ENCODE measurements at places on chromosomes 16 and 17. TPM values are rescaled to one million over a fixed set of nuclear protein-coding genes. Genes with fewer than 3 reads are reported as not detected.

CLDN9 gene
- total RNA-seq = 3.4 TPM

CLEC19A gene
- not detected for total RNA-seq

- H3K27ac ChIP-seq = no peak overlapping the region
- H3K27me3 ChIP-seq = no peaks in the 10 kb centered on the region
- H3K4me3 ChIP-seq = no peak overlapping the region
- H3K4me1 ChIP-seq = peaks cover 8% of the 10 kb centered on the region
Measured at GRCh38 chr17:61076621-61077031, 323.0 kb upstream of the TBX2 start.

DNA sequence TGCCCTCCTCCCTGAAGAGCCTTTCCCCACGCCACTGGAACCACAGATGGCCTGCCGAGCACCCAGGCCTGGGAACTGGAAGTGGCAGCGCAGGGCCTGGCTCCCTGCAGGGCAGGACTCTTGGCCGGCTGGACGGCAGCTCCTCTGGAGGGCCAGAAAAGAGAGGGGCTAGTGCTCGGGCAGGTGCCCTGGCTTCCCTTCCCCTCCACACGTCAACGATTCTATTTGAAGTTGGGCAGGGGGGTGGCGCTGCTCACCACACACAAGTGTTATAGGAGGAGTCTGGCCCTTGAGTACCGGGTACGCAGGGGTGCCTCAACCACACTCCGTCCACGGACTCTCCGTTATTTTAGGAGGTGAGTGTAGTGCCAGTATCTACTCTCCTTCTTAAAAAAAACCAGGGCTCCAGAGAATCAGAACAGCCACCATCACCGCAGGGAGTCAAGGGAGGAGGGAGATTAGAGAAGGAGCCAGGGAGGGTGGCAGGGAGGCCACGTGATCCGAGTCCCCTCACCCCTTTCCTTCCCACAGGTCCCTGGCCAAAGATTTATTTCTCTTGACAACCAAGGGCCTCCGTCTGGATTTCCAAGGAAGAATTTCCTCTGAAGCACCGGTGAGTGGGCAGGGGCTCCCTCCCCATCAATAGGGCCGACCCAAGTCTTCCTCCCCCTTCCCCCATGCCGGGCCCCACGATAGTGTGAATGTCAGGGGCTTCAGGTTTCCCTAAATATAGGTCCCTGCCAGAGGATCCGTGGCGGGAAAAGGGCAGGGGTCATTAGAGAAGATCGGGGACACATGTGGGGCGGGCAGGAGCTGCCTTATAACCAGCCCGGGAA, 1.4 kb upstream of the ALDOA start:
- H3K4me1 ChIP-seq = peaks cover 17% of the 10 kb centered on the region
- peaks cover 18% of the 10 kb centered on the region for H3K36me3 ChIP-seq
- H3K27me3 ChIP-seq = no peaks in the 10 kb centered on the region
- DNase-seq = no peak
- peak overlapping the region; percentile 92 for H3K4me3 ChIP-seq

GAS2L2 gene
- not detected for total RNA-seq

- no peak overlapping the region for H3K27ac ChIP-seq
- no peaks in the 10 kb centered on the region for H3K36me3 ChIP-seq
- peaks cover 16% of the 10 kb centered on the region for H3K4me1 ChIP-seq
Measured at GRCh38 chr16:65828296-65828695, 538.2 kb upstream of the CDH5 start.

GRCh38 chr17:65039336-65039988, 17.1 kb downstream of the GNA13 start:
- H3K36me3 ChIP-seq = peaks cover 28% of the 10 kb centered on the region
- peak overlapping the region; percentile 39 for H3K27ac ChIP-seq
- H3K27me3 ChIP-seq = no peaks in the 10 kb centered on the region
- DNase-seq = no peak
- peak overlapping the region; percentile 8 for H3K4me3 ChIP-seq

- H3K4me3 ChIP-seq = no peak overlapping the region
- no peaks in the 10 kb centered on the region for H3K27me3 ChIP-seq
Measured at GRCh38 chr16:81523387-81524115, 78.9 kb downstream of the CMIP start.

PDXDC1 gene
- 130 TPM for total RNA-seq

- peaks cover 12% of the 10 kb centered on the region for H3K27me3 ChIP-seq
- H3K36me3 ChIP-seq = no peaks in the 10 kb centered on the region
- H3K4me3 ChIP-seq = no peak overlapping the region
- no peaks in the 10 kb centered on the region for H3K4me1 ChIP-seq
- no peak overlapping the region for H3K27ac ChIP-seq
Measured at GRCh38 chr17:31778523-31778922, 80.5 kb downstream of the COPRS start.

- no peak overlapping the region for H3K4me3 ChIP-seq
- peaks cover 43% of the 10 kb centered on the region for H3K4me1 ChIP-seq
- peaks cover 24% of the 10 kb centered on the region for H3K27me3 ChIP-seq
- DNase-seq = no peak
- H3K27ac ChIP-seq = peak overlapping the region; percentile 6
Measured at GRCh38 chr17:45006927-45007461, 38.9 kb upstream of the C1QL1 start.

GRCh38 chr16:75774197-75774596, 47.9 kb upstream of the CPHXL start:
- no peaks in the 10 kb centered on the region for H3K36me3 ChIP-seq
- no peaks in the 10 kb centered on the region for H3K4me1 ChIP-seq
- no peak overlapping the region for H3K4me3 ChIP-seq

GRCh38 chr16:75002474-75002873, 3.6 kb downstream of the ZNRF1 start:
- DNase-seq = no peak
- H3K27me3 ChIP-seq = no peaks in the 10 kb centered on the region
- H3K36me3 ChIP-seq = peaks cover 12% of the 10 kb centered on the region
- peak overlapping the region; percentile 72 for H3K4me3 ChIP-seq

- DNase-seq = no peak
- H3K27ac ChIP-seq = no peak overlapping the region
- no peak overlapping the region for H3K4me3 ChIP-seq
- peaks cover 4% of the 10 kb centered on the region for H3K36me3 ChIP-seq
- peaks cover 8% of the 10 kb centered on the region for H3K4me1 ChIP-seq
Measured at GRCh38 chr17:9169116-9169515, 147.8 kb downstream of the NTN1 start.

GRCh38 chr17:40818343-40818732, 4.1 kb downstream of the KRT10 start:
- H3K27ac ChIP-seq = peak overlapping the region; percentile 92
- peak overlapping the region; percentile 93 for H3K4me3 ChIP-seq
- no peaks in the 10 kb centered on the region for H3K4me1 ChIP-seq
- no peak for DNase-seq
- peaks cover 39% of the 10 kb centered on the region for H3K36me3 ChIP-seq
- peaks cover 10% of the 10 kb centered on the region for H3K27me3 ChIP-seq

DNA sequence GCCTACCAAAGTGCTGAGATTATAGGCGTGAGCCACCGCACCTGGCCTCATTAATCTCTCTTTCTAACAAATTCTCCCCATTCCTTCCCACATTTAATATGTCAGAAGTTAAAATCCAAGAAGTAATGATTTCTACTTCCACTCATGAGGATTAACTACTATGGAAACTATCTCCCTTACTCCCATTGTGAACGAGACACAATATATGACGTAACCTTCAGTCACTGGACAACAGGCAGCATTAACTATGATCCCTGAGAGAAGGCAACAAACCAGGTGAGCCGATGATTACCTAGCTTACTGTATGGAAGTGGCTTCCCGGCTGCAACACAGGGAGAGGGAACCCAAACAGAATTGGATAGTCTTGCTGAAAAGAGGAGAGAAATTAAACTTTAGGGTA, 20.0 kb downstream of the GLG1 start:
- H3K36me3 ChIP-seq = peaks cover 16% of the 10 kb centered on the region
- DNase-seq = no peak
- H3K4me3 ChIP-seq = no peak overlapping the region

DNA sequence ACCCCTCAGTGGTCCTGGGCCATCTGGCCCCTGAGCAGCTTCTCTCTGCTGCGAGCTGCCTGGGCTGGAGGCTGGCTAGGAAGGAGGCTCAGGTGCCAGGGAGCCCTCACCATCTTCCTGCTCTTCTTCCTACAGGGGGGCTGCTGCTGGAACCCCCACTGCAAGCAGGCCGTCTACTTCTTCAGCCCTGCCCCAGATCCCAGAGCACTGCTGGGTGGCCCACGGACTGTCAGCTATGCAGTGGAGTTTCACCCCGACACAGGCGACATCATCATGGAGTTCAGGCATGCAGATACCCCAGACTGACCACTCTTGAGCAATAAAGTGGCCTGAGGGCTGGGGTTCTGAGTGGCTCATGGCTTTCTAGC, 46.1 kb downstream of the PRMT7 start:
- DNase-seq = no peak
- no peak overlapping the region for H3K4me3 ChIP-seq
- peaks cover 9% of the 10 kb centered on the region for H3K4me1 ChIP-seq
- no peaks in the 10 kb centered on the region for H3K27me3 ChIP-seq
- H3K27ac ChIP-seq = no peak overlapping the region
- H3K36me3 ChIP-seq = peaks cover 3% of the 10 kb centered on the region

- H3K27ac ChIP-seq = no peak overlapping the region
- DNase-seq = no peak
- no peak overlapping the region for H3K4me3 ChIP-seq
- peaks cover 8% of the 10 kb centered on the region for H3K4me1 ChIP-seq
- no peaks in the 10 kb centered on the region for H3K36me3 ChIP-seq
- peaks cover 32% of the 10 kb centered on the region for H3K27me3 ChIP-seq
Measured at GRCh38 chr16:55120826-55121225, 190.2 kb downstream of the IRX5 start.

DNA sequence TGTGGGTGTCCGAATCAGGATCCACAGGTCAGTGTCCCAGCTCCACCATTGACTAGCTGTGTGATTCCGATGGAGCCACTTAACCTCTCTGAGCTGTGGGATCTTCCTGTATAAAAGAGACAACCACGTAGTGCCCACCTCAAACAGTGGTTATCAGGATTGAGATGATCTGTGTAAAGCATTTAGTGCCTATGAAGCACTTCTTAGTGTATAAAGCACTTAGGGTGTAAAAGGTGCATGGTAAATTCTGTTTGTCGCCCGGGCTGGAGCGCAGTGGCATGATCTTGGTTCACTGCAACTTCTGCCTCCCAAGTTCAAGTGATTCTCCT, 95.2 kb downstream of the MARF1 start:
- H3K36me3 ChIP-seq = peaks cover 3% of the 10 kb centered on the region
- DNase-seq = no peak
- H3K27me3 ChIP-seq = peaks cover 7% of the 10 kb centered on the region
- H3K4me1 ChIP-seq = peaks cover 8% of the 10 kb centered on the region
- H3K4me3 ChIP-seq = no peak overlapping the region

DNA sequence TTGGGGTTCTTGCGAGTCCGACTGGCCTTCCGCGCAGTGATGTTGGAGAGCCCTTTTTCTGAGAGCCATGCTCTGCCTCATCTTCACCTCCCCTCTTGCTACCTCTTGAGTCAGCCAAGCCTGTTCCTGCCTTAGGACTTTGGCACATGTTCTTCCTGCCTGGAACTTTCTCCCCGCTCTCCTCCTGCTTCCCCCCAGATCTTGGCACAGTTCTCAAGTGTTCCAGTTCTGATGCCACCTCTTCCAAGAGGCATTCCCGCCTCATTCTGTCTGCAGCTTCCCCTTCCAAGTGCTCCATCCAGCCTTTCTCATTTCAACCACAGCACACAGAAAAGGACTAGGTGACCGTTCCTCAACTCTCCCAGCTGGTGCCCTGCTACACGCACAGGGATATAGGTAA, 7.7 kb downstream of the AKAP1 start:
- no peak overlapping the region for H3K4me3 ChIP-seq
- H3K4me1 ChIP-seq = peaks cover 29% of the 10 kb centered on the region
- H3K36me3 ChIP-seq = peaks cover 4% of the 10 kb centered on the region
- H3K27me3 ChIP-seq = no peaks in the 10 kb centered on the region
- H3K27ac ChIP-seq = peak overlapping the region; percentile 46

GRCh38 chr17:39981766-39982375, 1.3 kb downstream of the PSMD3 start:
- H3K27ac ChIP-seq = peak overlapping the region; percentile 97
- peaks cover 16% of the 10 kb centered on the region for H3K4me1 ChIP-seq
- no peak for DNase-seq
- H3K36me3 ChIP-seq = peaks cover 7% of the 10 kb centered on the region
- peaks cover 9% of the 10 kb centered on the region for H3K27me3 ChIP-seq

DNA sequence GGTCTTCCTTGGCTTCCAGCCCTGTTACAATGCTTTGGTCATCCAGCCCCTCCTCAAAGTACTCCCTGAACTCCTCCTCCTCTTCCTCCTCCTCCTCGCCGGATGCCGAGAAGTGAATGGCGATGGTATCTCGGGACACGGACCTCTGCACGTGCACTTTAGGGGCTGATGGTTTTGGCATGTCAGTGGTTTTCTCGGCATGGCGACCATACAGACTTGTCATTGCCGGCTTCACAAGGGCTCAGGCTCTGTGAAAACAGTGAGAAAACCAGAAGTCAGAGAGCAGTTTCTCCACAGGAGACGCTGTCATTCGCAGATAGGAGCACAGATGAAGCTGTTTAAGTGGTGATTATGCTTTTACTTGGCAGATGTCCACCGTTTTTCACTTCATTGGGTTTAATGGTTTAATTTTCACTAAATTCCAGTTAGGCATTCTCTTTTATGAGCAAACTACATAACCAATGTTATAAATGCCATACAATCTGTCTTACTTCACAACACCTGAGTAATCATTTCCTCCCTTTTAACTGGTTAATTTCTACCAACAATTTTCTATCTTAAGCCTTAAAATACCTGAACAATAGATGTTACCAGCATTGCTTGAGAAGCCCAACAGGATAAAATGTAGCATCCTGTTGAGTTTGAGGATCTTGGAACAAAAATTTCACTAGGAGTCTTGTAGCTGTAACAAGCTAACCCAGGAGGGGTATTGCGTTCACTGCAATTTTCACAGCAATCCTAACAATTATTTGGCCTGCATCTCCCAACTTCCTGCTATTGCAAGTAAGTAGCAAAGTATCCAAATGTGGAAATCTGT, 48.9 kb downstream of the TEX2 start:
- no peaks in the 10 kb centered on the region for H3K27me3 ChIP-seq
- peaks cover 71% of the 10 kb centered on the region for H3K4me1 ChIP-seq
- no peak overlapping the region for H3K4me3 ChIP-seq
- DNase-seq = no peak
- H3K27ac ChIP-seq = no peak overlapping the region
- H3K36me3 ChIP-seq = peaks cover 17% of the 10 kb centered on the region

DNA sequence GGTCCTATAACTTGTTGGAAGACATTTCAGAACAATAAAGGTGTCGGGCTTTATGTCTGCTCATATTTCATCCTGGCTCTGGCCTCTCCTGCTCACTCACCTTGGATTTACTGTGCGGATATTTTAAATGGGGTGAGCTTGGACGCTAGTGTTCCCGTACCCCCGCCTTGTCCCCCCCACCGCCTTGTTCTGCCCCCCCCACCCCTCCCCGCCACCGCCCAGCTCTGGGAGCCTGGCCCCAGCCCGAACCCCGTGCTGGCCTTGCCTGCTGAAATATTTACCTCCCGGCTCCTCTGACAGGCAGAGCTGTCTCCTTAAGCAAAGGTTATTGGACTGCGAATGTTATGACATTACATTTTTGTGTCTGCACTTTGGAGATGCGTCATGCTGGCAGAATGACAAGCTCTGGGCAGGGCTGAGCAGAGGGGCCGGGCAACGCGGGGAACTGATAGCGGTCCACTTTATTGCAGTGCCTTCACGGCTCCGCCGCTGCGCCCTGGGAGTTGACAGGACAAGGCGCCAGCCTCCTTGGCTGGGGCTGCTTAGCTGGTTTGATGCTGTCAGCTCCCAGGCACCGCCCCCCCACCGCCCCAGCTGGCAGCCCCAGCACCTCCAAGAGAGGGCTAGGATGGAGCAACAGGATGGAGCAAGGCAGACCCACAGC, 222.5 kb upstream of the GSE1 start:
- peak overlapping the region; percentile 58 for H3K4me3 ChIP-seq
- H3K4me1 ChIP-seq = peaks cover 33% of the 10 kb centered on the region
- DNase-seq = no peak
- H3K27me3 ChIP-seq = no peaks in the 10 kb centered on the region
- H3K36me3 ChIP-seq = no peaks in the 10 kb centered on the region
- H3K27ac ChIP-seq = peak overlapping the region; percentile 81
